ENCODE measurements at places on chromosomes 7 and 10.
A peak's percentile ranks its signal among the peaks of the same experiment; 100 is the strongest.

DNA sequence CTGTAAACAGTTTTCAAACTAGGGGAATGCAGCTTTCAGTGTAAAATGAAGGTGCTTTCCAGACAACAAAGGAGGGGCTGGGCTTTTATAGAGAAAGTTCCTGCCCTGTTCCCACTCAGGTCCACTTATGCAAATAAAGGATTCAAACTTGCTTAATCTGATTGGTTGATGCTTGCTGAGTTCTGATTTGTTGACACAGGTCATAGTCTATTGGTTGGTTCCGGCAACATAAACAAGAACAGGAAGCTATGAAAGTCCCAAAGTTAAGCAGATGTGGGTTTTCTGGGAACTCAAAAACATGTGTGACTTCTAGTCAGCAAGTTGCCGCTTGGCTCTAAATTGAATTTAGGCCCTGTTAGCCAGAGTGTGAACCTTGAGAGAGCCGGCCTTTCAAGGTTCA, 194.2 kb upstream of the SVIL start:
- no peak for DNase-seq

DNA sequence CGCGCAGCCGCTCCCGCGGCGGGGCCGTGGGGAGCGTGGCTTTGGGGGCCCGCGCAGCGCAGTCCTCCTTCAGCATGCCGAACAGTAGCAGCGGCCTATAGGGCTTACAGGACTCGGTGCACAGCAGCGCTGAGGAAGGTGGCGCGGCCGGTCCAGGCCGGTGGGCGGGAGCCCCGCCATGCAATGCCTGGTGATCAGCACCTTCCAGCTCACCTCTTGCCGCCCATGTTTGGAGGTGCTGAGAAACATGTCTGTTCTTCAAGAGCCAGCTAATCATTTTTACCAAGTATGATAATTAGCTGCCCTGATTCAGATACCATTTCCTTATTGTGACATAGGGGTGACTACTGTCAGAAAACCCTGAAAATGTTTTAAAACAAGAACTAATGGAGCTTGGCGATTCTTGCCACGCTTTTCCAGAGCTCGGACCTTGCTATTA, 33.5 kb upstream of the SFTPD start:
- DNase-seq, result no peak

DNA sequence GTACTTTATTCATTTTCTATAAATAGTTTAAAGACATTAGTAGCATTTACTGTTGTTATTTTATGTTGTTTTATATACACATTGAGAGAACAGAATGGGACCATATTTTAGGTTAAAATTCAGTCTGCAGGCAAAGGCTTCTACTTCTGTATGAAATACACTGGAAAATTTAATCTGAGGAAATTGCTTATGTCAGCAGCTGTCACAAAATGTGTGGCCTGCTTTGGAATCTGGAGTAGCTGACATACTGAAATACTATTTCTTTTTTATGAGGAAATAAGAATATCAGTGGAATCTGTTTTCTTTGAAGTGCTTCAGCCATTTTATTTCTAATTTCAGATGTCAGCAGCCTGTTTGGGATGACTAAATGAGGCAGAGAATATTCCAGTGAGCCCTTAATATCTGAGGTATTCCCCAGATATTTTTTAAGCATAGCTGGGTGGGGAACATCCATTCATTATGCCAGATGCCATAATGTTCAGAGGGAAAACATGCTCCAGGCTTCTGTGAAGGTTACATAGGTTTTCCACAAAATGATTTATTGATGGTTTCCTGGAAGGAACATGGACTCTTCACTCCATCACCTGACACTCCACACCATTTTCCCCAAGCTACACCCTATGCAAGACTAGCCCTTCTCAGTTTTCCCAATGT, 267.1 kb downstream of the ARL4A start:
- DNase-seq, result no peak

GRCh38 chr10:45513551-45513950, 139.5 kb downstream of the ALOX5 start:
- no peak for DNase-seq

GRCh38 chr7:90337106-90337505, 9.4 kb upstream of the GTPBP10 start:
- no peak for DNase-seq

DNA sequence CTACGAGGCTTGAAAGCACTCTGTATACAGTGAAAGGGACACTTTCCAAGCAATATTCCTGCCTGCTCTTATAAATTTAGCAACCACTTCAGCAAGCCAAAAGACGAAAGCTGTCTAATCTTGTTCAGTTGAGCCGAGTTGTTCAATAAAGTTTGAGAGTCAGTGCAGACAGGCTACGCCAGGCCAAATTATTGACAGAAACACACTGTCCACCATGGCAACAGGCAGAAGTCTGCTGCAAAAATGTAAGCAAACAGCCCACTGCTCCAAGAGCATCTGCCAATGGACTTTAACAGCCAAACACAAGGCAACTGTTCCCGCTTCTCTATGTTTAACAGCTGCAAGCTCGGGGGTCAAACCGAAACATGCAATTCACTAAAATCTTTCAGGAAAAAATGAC, 85.7 kb downstream of the GLI3 start:
- no peak for DNase-seq

- no peak for DNase-seq
These were observed 57.2 kb downstream of the LRRC72 start for GRCh38 chr7:16583834-16584233.

- no peak for DNase-seq
These were observed 91.8 kb upstream of the KMT2C start for GRCh38 chr7:152527610-152528032.

- DNase-seq, result no peak
These were observed 66.2 kb upstream of the BTBD16 start for GRCh38 chr10:122204691-122205489.

DNA sequence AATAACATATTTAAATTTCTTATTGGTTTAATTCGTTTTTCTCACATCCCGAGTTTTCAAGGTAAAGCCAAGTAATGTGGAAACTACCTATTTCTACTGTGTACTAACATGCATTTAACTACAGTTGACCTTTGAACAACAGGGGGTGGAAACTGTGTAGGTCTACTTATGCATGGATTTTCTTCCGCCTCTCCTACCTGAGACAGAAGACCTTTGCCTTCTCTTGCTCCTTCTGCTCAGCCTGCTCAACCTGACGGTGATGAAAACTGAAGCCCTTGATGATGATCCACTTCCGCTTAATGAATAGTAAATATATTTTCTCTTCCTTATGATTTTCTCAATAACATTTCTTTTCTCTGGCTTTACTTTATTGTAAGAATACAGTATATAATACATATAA, 18.5 kb downstream of the MEOX2 start:
- no peak for DNase-seq

DNA sequence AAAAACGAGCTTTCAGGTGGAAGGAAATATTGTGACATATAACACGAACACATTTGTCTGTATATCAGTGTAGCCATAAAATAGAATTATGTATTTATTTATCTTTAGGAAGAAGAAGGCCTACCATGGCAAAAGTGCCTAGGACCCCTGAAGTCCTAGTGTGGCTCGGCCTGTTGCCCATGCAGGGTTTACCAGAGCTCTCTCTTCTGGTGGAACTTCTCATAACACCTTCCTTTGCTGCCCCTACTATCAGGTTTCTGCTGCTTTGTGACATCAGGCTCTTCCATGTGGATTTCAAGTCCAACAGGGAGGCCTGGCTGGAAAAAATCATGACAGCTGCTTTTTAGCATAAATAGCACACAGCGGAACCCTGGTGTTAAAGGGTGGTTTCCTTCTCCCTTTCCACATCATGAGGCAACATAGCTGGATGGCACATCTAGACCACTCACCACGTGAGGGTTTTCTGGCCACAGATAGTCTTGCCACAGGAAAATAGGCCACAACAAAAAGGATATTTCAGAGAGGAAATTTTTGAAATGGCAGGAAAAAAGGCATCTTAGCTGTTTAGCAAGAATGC, 44.8 kb upstream of the ADO start:
- no peak for DNase-seq

GRCh38 chr7:98303906-98304305, 22.4 kb downstream of the BRI3 start:
- no peak for DNase-seq

DNA sequence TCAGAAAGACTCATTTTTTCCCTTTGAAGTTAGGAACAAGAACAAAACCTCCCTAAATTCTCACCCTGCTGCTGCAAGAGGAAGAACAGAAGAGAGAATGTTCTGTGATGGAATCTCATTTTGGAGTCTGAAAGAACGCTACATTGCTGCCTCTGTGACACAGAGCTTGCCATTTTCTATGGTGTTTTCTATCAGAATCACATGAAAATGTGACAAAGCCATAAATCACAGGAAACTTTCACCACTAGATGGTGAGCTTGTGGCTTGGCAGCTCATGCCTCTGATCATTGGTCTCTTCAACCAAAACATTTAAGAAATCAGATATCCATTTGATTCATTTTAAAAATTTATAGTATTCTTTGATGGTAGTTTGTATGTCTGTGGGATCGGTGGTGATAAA, 82.9 kb downstream of the CADPS2 start:
- no peak for DNase-seq

DNA sequence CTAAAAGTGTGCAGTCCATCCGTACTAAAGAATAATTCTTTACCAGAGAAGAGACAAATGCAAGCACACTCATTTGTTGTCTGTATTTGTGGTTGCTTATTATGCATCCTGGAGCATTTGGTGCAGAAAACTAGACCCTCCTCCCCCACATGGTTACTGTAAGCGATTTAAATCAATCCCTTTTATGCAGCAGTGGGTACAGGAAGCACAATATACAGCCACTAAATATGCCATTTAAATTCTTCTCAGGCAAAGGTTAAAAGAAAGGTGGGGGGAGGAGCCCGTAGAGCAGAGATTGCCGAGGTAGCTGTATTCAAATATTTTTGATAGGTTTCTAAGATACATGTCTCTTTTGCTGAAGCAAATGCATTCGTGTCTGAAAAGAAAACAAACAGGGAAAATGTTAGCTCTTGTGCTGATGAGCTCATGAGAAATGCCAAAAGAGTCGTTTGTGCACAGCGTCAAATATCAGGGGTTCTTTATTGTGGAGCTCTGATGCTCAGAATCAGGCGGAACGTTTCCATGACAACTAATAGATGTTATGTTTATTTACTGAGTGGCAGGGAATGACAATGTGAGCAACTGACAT, 131.3 kb upstream of the NPVF start:
- peak; percentile 98 for DNase-seq

DNA sequence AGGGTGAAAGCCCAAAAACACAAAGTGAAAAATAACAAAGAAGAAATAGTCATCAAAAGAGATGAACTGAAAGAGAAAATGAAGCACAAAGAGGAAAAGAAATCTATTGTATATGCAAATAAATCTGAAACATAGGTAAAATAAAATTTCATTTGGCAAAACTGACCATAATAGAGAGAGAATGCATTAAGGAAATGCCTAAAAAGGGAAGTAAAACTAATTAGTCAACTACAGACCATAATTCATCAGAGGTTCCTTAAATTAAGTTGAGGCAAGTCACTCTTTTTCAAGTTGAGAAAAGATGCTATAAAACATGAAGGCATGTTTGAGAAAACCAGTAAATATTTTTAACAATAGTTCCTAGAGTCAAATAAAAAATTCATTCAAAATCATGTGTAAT, 233.3 kb downstream of the LRRN3 start:
- no peak for DNase-seq

DNA sequence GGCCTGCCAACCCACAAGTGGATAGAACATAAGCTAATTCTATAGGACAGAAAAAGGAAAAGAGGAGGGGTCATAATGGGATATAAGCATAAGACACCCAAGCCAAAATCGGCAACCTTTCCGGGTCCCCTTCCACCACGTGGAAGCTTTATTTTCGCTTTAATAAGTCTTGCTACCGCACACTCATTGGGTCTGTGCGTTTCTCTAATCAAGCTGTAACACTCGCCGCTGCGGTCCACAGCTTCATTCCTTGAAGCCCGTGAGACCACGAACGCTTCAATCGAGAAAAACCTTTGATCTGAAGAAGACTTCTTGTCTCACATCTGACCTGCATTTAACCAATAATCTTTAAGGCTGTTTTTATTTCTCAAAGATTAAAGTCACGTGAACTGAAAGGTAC, 35.8 kb upstream of the HECW1 start:
- no peak for DNase-seq

DNA sequence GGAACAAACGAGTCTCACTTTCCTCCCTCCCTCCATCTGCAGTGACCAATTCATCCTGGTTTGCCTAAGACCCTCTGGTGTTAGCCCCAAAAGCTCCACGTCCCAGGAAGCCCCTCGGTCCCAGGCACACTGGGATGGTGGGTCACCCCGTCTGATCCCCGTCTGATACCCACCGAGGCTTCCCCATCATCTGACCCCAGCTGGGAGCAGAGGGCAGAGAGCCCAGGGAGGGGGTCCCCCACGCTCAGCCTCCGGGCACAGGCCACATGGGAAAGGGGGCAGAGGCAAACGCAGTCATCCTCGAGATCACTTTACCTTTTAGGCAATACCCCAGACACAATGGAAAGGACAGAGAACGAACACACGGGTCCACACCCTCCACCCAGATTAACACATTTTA, 291.6 kb upstream of the PPP2R2D start:
- DNase-seq, result no peak

GRCh38 chr7:32218154-32218467, 147.9 kb upstream of the PDE1C start:
- no peak for DNase-seq

Measured in NCI-H2081 treated with DMSO at 0.1 percent for 48 hours (cell line).